ENCODE measurements at places on chromosomes 13 and 19.

GRCh38 chr19:9735986-9736385, 32.6 kb downstream of the ZNF846 start:
- no peak for DNase-seq

GRCh38 chr19:48724796-48725753, 5.5 kb upstream of the MAMSTR start:
- peak; percentile 34 for DNase-seq

DNA sequence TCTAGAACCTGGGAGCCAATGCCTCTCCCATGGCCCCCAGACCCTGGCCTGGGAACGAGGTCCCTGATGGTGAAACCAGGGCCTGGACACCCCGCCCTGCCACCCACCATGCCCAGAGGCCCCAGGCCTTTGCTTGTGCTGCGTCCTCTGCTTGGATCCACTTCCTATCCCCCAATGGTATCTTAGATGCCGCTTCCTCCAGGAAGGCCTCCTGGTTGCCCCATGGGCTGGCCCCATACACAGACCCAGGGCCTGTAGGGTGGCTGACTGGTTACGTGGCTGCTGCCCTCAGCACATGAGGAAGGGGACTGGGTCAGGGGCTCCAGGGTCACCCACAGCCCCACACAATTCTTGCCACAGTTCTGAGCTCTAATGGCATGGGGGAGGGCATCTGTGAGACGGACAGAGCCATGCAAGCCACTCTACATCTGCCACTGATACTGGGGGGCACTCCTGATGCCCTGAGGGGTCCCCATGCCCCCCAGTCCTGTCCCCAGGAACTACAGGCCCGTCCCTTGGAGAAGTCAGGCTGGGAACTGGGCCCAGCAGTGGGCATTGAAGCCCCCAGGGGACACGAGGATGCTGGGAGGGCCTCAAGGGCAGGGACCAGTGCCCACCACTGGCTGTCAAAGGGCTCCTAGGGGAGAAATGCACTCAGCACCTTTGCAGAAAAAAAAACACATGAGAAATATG, 5.0 kb downstream of the RPL36 start:
- no peak for DNase-seq

DNA sequence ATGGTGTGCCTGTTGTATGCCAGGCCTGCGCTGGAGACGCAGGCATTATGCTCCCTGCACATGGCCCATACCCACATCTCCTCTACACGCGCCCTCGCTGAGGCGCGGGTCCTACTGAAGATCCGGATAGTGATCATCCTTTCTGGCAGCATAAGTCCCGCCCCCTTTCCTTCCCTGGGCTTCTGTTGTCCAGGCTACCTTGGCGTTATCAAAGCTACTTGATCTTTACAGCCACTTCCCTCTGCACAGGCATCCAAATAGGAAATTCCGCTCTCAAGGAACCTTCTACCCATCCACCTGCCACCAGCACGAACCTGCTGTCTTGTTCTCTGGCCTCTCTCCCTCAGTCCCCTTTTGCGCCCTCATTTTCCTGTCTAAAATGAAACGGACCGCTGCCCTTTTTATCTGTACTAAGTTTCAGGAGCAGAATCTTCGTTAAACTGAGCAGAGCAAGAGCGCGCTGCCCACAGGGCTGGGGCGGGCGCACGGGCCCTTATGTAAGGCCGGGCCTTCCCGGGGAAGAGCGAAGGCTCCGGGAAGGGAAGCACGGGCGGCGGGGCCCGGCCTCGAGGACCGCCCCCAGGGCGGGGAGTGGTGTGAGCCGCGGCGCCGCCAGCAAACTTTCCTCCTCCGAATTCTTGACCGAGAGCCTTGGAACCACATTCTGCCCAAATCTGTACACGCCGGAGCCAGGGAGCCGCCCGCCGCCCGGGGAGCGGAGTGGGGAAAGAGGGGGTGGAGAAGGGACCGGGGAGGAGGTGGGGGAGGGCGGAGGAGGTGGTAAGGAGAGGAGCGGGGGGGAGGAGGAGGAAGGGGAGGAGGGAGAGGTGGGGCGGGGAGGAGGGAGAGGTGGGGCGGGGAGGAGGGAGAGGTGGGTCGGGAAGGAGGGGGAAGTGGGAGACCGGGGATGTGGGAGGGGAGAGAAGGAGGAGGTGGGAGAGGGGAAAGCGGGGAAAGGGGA, 920 bp upstream of the UBE2L5 start:
- DNase-seq: peak; percentile 21

- DNase-seq: no peak
Observed at GRCh38 chr19:44777715-44778347, at the start of gene CBLC. CBLC (plus strand) TSS chr19:44777890; CDS start chr19:44777932, 42 bp downstream.

- DNase-seq: no peak
Observed at GRCh38 chr13:76921516-76921915, 26.8 kb upstream of the ACOD1 start.

DNA sequence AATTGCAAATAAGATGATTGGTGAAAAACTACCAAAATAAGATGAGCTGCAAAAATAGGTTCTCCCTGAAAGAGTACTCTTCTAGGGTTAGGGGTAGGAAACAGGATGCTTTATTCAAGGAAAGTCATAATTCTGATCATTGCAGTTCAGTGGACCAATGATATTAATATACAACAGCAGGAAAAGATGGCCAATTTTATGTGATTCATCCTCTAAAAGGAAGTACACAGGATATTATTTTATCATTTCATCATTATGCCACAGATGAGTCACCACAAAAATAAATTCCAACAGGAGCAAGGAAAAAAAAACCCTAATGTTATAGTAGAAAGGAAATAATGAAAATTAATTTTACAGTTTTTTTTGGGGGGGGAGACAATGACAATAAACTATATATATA, 205.0 kb downstream of the NALCN start:
- DNase-seq: no peak

DNA sequence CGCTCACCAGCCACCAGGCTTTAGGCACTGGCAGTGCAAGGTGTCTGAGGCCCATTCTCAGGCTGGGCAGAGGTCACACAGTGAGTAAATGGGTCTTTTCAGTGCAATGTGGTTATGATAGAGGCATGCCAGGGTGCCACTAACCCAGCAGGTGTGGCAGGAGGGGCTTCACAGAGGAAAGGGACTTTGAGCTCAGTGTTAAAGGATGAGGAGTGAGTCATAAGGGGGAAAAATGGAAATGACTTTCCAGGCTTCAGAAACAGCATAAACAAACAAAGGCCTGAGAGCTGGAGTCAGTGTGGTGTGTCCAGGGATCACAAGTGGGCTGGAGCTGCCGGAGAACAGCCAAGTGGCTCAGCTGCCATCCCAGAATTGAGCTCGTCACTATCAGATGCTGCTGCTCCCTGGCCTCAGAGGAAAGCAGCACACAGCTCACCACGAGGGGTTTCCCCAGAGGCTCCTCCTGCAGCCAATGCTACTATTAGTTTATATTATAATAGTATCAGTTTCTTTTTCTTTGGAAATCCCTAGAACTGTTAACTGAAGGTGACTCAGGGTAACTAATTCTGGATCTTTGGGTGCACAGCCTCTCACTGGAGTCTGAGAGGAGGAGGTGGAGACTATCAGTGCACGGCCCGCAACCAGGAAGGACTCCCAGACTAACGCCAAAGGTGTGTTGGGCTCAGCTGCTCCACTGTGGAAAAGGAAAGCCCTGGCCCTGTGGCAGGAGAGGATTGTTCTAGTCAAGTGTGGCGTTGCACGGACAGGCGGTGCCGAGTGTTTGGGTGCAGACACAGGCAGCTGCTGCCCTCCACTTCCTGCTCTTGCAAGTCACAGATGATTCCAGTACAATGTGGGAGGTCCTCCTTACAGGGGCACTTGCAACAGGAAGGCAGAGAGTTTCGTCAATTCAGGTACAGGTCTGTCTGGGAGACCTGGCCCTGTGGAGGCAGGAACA, 39.5 kb downstream of the DHRS12 start:
- DNase-seq: peak; percentile 48

Data from T-helper 1 cell (primary cell).